Kidney glomerular epithelial cell (primary cell): ENCODE measurements at places on chromosomes 4 and X.
A peak's percentile ranks its signal among the peaks of the same experiment; 100 is the strongest.

- no peak for DNase-seq
Measured at GRCh38 chrX:9797384-9798360, 11.4 kb downstream of the SHROOM2 start.

GRCh38 chr4:88937081-88937480, 119.9 kb downstream of the FAM13A start:
- DNase-seq = peak; percentile 38

DNA sequence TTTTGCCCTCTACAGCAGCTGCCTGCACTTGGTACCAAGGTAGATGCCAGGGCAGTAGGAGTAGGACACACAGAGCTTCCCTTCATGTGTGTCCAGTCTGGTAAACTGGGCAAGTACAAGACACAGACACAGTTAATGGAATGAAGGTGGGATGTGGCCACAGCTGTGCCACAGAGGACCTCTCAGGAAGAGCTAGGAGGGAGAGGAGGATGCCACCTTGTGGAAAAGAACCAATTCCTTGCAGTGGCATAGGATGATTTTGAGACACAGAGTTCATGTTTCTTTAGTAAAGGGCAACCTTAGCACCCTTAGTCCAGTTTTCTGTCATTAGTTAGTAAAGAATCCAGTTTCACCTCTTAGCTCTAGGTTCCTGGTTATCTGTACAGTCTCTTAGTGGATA, 36.3 kb upstream of the TBC1D14 start:
- DNase-seq = no peak

GRCh38 chr4:37982736-37983135, 22.5 kb downstream of the PTTG2 start:
- peak; percentile 53 for DNase-seq

- DNase-seq = no peak
Measured at GRCh38 chrX:64570204-64570603, 175.0 kb upstream of the MTMR8 start.

GRCh38 chr4:189053621-189054020, 887.1 kb upstream of the FRG1 start:
- DNase-seq = no peak

DNA sequence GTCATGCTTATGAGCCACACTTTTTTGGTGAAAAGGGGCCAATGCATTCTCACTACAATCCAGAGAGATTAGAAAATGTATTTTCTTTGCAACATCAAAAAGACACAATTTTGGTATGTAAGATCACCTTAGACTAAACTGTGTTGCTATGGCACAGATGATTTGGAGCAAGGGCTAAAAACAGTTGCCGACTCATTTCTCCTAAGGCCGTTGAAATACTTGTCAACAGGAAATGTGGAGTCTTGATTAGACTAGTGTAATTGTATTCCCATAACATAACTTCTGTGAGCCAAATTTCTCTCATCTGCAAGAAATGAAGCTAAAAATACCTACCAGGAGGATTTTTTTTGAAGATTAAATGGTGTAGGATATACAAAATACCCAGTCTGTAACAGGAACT, 2547.7 kb downstream of the ARAP2 start:
- no peak for DNase-seq

DNA sequence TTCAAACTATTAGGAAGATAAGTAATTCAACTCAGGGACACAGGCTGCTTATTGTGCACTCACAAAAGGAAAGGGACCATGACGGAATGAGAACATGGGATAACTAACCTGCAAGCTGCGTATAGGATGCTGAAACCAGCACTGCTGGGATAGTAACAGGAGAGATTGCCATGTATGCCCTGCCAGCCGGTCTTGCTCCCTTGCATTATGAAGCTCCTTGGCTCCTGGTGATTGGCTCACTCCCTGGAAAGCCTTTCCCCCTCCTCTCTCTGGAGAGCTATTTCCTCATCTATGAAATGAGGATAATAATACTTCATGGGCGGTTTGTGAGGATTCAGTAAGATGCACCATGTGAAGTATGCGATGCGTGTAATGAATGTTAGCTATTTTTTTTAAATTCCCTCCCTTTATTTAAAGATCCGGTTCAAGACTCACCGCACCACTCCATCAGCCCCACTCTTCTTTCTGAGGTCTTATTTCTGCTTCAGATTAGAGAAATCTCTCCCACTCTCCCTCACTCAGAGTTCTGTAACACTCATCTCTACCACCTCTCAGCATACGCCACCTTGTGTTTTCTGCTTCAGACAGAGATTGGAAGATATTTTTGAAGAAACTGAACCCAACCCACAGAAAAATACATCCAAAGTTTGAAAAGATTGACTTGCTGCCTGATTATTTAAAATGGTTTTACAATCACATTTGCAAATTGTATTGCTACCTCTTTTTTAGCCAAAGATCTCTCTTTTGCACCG, 18.4 kb downstream of the MSMO1 start:
- no peak for DNase-seq

- DNase-seq = no peak
Measured at GRCh38 chr4:3700736-3701135, 65.4 kb upstream of the ADRA2C start.

GRCh38 chr4:8204576-8205227, 5.6 kb downstream of the SH3TC1 start:
- DNase-seq = no peak

DNA sequence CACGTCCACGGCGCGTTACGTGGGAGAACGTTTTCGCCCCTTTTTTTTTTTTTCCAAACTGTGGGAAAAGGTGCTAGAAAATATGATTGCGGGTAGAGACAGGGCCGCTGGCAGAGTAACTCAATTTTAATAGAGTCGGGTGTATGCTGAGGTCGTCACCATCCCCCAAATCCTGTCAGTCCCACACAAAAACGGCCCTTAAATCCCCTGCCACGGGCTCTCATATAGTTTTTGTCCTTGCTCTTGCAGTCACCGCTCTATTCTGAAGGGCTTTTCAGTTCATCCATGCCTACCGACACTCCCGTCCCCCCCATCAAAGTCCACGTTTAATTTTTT, 796 bp upstream of the MED14 start:
- DNase-seq = peak; percentile 8

DNA sequence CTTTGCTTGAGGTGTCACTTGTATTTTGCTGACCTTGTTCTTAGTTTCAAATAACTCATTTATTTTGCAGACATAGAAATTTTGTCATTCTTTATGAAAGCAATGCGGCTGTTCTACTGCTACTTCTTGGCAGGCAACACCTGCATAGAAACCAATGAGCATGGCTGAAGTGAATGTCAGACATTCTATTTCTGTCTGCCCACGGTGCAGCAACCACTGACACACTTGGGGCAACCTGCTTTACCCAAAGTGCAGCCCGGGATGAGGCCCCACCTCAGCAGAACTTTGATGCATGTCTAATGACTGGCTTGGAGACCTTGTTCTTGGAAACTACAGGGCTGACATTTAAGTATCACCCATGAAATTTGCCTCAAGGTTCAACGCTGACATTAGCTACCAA, 93.6 kb downstream of the RBM47 start:
- no peak for DNase-seq

GRCh38 chrX:145865082-145865481, 47.5 kb downstream of the SLITRK2 start:
- no peak for DNase-seq

GRCh38 chrX:40912576-40912975, 172.7 kb upstream of the USP9X start:
- no peak for DNase-seq

DNA sequence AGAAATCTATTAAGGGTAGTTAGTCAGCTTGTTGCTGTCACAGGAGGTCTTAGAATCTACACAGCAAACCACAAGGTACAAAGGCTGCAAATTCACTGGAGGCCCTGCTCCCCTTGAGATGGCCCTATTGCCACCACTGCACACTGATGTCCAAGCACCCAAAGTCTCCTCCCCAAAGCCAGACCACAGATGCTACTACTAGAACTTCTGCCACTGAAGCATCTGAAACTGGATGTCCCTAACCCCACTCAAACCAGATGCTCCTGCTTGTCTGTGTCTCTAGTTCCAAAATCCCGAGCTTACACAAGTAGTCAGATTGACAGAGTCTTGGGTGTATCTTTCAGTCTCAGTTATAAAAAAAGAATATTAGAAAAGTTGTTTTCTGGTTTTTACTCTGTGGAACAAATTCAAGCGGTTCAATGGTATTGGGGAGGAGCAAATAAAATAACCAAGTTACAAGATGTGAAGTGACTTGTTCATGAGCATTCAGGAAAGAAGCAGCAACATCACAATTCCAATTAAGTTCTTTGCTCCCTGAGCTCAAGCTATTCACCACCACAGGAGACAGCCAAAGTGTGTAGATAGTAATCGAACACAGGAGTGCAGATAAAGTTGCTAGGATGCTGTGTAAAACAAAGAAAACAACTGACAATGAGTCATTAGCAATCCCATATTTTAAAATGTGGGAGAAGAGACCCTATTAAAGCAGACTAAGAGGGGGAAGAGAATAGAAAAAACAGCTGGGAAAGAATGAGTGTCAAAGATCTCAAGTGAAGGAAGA, 352.3 kb downstream of the PDGFC start:
- DNase-seq = no peak

GRCh38 chrX:48532161-48532560, 7.4 kb upstream of the TBC1D25 start:
- no peak for DNase-seq

DNA sequence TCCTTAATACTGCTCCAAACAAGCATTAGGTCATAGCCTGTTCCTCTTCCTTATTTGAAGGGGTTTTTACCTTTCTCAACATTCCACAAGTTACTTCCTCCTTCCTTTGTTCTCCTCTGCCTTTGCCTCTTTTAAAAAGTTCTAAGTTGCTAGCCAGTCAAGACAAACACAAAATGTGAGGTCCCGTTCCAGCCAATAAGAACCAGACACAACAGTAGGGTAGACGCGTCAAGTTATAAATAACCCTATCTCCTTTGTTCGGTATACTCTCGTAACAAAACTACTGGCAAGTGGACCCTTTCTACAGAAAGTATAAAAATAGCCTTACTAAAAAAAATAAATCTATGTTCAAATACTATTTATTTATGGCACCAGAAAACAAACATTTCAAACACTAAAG, 6.3 kb upstream of the ACE2 start:
- no peak for DNase-seq

DNA sequence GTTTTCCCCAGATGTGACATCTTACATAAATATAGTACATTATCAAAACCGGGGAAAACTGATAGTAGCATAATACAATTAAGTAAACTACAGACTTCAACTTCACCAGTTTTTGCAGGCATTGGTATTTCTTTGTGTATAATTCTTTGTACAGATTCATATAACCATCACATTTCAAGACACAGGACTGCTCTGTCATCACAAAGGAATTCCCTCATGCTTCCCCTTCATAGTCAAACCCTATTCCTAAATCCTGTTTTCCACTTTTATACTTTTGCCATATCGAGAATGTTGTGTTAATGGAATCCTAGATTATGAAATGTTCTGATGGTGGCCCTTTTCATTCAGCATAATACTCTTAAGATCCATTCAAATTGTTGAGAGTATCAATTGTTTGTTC, 36.0 kb downstream of the STIM2 start:
- DNase-seq = no peak

- peak; percentile 11 for DNase-seq
Measured at GRCh38 chr4:78937837-78938236, 1.4 kb downstream of the PAQR3 start.

DNA sequence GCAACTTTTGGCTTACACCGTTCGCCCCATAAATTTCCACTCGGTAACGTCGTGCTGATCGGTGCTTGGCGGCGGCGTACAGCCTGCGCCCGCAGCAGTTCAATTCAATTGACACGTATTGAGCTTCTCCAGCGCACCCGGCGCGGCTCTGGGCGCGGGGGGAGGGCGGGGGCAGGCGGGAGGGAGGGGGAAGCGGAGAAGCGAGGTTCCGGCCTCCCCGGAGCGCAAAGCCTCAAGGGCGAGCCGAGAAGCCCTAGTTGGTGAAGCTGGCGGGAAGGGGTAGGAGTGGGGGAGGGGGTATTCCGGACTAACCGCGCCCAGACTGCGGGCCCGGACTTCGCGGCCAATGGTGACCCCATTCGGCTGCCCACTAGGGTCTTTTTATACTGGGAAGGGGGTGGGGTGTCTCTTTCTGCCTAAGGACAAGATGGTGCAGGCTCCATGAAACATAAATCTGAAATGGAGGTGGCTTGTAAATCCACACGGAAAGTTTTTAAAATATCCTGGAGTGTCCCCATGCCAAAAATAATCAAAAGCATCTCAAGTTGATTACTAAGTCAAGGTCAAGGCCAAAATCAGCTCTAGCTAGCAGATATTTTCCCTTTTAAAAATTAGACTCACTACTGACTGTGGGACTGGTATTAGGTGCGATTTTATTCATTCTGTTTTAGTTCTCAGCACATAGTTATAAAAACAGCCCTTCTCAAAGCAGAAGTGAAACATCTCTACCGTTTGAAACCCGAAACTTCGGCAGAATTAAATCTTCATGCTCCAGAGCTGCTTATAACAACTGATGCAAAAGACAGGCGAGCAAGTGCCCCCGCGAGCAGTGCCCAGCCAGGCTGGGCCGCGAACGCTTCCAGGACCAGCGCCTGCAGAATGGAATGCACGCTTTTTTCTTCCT, 1.5 kb upstream of the BCOR start:
- DNase-seq = no peak

GRCh38 chr4:168659741-168660465, 163.1 kb downstream of the PALLD start:
- no peak for DNase-seq

- no peak for DNase-seq
Measured at GRCh38 chr4:107989162-107989536, 540 bp upstream of the HADH start.

DNA sequence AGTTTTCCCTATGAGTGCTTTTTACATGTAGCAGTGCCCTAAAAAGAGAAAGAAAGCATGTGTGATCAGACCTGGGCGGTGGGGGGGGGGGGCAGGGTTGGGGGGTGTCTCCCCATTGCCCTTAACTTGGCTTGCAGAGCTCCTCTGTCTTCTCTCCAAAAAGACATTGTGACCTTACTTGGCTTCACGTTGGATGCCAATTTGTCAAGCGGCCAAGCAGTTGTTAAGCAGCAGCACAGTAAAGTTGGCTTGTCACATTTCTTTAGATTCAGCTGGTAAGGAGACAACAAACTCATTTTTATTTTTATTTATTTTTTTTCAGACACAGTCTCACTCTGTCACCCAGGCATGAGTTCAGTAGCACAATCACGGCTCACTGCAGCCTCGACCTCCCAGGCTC, 57.3 kb upstream of the ZNF157 start:
- no peak for DNase-seq

DNA sequence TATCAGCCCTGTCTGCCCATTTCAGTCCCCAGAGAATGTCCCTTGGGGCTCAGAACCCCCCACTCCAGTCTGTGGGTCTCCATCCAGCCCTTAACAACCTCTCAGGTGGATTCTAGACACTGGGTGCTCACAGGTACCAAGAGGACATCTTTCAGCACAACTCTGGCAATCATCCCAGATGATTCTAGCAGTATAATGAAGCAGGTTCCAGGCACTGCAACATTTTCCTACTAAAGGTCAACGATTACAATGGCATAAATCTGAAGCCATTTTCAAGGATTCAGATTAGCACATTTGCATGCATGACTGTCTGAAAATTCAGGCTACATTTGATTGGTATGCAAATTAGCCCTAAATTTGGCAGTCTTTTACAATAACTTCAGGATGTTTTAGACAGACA, 10.0 kb downstream of the SLC2A9 start:
- no peak for DNase-seq
